ENCODE measurements at places on chromosomes 7 and 10. TPM values are rescaled to one million over a fixed set of nuclear protein-coding genes. Genes with fewer than 3 reads are reported as not detected.
A peak's percentile ranks its signal among the peaks of the same experiment; 100 is the strongest.

GNAT3 gene
- not detected for total RNA-seq

FGFBP3 gene
- 0.81 TPM for total RNA-seq

DNA sequence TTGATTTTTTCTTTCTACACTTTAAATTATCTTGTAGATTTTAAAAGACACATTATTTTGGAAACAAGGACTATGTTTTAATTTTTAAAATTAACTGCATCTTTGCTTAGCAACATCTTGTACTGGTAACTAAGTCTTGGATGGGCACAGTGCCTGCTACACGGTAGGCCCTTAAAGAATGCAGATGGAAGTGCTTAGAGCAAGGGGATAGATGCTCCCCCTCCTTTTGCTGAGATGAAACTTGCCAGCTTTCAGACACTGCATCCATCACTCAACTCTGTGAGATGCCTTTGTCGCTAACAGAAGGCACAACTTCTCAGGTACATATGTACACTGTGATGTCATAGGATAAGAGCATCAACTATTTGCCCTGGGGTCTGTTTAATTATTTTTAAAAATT is 103.9 kb downstream of the LRRC18 start:
- H3K36me3 ChIP-seq: no peaks in the 10 kb centered on the region
- H3K4me3 ChIP-seq: no peak overlapping the region
- no peak overlapping the region for H3K27ac ChIP-seq
- H3K27me3 ChIP-seq: no peaks in the 10 kb centered on the region
- DNase-seq: no peak

ACTR3C gene
- 20.1 TPM for total RNA-seq

NPSR1 gene
- total RNA-seq: not detected

GRCh38 chr10:11721806-11722205 is 20.4 kb upstream of the ECHDC3 start:
- no peak overlapping the region for H3K4me3 ChIP-seq
- no peaks in the 10 kb centered on the region for H3K4me1 ChIP-seq
- DNase-seq: no peak
- no peaks in the 10 kb centered on the region for H3K27me3 ChIP-seq

- no peak overlapping the region for H3K27ac ChIP-seq
- H3K4me1 ChIP-seq: peaks cover 9% of the 10 kb centered on the region
- H3K36me3 ChIP-seq: no peaks in the 10 kb centered on the region
- DNase-seq: peak; percentile 81
- no peak overlapping the region for H3K4me3 ChIP-seq
- peaks cover 7% of the 10 kb centered on the region for H3K27me3 ChIP-seq
Measured at GRCh38 chr7:152899548-152900109, 140.1 kb downstream of the ACTR3B start.

DNA sequence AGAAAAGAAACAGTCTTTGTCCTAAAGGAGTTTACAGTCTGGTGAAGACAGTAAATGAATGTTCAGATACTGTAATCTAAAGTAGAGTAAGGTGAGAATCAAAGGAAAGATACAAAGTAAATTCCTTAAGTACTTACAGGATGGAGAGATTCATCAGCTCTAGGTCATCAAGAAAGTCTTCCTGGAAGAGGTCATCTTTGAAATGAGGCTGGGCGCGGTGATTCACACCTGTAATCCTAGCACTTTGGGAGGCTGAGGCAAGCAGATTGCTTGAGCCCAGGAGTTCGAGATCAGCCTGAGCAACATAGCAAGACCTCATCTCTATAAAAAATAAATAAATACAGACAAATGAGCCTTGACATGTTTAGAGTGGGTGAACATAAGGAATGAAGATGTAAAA is 18.3 kb downstream of the FHIP2A start:
- H3K4me1 ChIP-seq: no peaks in the 10 kb centered on the region
- H3K36me3 ChIP-seq: peaks cover 97% of the 10 kb centered on the region
- no peak overlapping the region for H3K27ac ChIP-seq
- DNase-seq: no peak

DNA sequence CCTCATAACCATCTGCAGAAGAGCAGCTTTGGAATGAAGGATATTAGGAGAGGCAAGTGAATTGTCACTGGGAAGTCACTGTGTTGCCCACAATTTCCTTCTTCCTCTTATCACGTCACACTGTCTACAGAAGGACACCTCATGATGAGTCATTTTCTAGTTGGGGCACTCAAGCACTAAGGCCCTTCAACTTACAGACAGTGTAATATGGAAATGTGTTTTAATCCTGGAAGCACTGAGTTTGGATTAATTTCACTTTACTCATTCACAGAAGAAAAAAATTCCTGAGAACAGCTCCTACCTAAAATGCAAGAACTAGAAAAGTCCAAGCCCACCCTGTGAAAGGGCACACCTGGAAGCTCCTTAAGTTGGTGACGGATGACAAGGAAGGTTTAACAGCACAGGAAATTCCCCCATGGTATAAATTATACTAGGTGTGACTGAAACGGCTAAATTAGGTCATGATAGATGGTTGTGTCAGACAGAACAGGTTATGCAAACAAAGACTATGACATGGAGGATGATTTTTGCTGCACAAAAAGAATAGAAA is 56.6 kb downstream of the PARD3 start:
- H3K27me3 ChIP-seq: no peaks in the 10 kb centered on the region
- no peak overlapping the region for H3K27ac ChIP-seq
- H3K4me3 ChIP-seq: no peak overlapping the region

GRCh38 chr7:24755541-24756407 is 1.5 kb downstream of the GSDME start:
- H3K27ac ChIP-seq: no peak overlapping the region
- H3K4me3 ChIP-seq: no peak overlapping the region
- DNase-seq: no peak

GRCh38 chr10:94066411-94066810 is 72.7 kb downstream of the PLCE1 start:
- no peak for DNase-seq
- H3K4me1 ChIP-seq: no peaks in the 10 kb centered on the region
- H3K4me3 ChIP-seq: no peak overlapping the region
- no peaks in the 10 kb centered on the region for H3K27me3 ChIP-seq

GRCh38 chr7:149836434-149836833 is 1.7 kb upstream of the ZNF862 start:
- no peak for DNase-seq
- H3K4me1 ChIP-seq: peaks cover 6% of the 10 kb centered on the region
- no peak overlapping the region for H3K4me3 ChIP-seq
- H3K27ac ChIP-seq: no peak overlapping the region
- H3K27me3 ChIP-seq: no peaks in the 10 kb centered on the region
- H3K36me3 ChIP-seq: no peaks in the 10 kb centered on the region

- no peaks in the 10 kb centered on the region for H3K27me3 ChIP-seq
- no peak overlapping the region for H3K4me3 ChIP-seq
- no peak for DNase-seq
- H3K4me1 ChIP-seq: peaks cover 46% of the 10 kb centered on the region
Measured at GRCh38 chr10:132542086-132542775, 4.6 kb downstream of the INPP5A start.

DNA sequence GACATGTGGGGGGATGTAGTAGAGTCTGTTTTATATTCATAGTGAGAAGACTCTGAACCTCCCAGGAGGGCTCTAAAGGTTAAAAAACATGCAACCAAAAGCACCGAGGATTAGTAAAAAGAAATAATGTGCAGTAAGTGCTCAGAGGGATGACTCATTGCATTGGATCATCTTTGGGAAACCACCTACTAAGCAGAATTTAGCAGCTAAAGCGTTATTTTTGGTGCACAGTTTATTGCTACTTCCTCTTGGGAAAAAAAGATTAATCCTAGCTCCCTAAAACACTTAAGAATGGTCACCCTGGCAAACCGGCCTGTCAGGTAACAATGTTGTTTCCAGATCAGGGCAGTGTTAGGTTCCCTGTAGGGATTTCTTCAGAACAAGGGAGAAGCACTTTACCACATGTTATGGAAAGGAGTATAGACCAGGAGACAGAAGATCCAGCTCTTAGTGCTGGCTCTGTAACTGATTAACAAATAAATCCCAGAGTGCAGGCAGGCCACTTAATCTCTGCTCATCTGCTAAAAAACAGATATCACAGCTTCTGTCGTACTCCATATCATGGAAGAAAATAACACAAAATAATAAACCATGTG is 44.8 kb upstream of the FAM133B start:
- H3K4me1 ChIP-seq: peaks cover 25% of the 10 kb centered on the region
- DNase-seq: no peak
- H3K27ac ChIP-seq: peak overlapping the region; percentile 20
- H3K27me3 ChIP-seq: no peaks in the 10 kb centered on the region
- H3K36me3 ChIP-seq: no peaks in the 10 kb centered on the region
- H3K4me3 ChIP-seq: no peak overlapping the region

DNA sequence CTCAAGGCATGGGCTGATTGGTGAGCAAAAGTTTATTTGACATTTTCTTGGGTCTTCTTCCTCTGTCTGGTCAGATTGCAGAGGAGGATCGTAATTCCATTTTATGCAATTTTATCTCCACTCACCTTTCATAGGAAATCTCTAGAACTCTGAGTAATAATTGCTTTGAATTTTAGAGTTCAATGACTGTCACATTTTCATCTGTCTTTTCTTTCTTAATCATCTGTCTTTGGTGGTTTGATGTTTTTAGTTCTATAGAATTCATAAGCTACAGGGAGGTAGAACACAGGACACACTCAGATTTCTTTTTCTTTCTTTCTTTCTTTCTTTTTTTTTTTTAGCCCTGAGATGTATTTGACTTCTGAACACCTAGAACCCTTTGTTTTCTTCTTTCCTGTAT is 11.6 kb downstream of the GATA3 start:
- peaks cover 4% of the 10 kb centered on the region for H3K36me3 ChIP-seq
- no peak overlapping the region for H3K27ac ChIP-seq
- DNase-seq: no peak
- H3K4me3 ChIP-seq: no peak overlapping the region
- H3K27me3 ChIP-seq: peaks cover 30% of the 10 kb centered on the region
- H3K4me1 ChIP-seq: no peaks in the 10 kb centered on the region

DNA sequence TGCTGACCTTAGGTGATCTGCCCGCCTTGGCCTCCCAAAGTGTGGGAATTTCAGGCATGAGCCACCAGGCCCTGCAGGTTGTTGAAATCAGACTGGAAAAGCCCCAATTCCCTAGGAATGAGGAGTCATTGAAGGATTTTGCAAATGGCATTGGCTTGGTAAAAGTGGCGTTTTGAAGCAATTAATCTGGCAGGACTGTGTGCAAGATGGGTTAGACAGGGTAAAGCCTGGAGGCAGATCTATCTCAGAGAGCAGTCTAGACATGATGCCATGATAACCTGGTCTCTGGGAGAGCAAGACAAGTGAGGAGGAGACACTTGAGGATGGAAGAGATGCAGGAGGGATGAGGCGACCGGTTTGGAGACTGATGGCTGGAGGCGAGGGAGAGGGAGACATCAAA is 45.7 kb upstream of the UBE2H start:
- H3K4me3 ChIP-seq: no peak overlapping the region
- H3K27me3 ChIP-seq: no peaks in the 10 kb centered on the region
- no peaks in the 10 kb centered on the region for H3K4me1 ChIP-seq

OR6V1 gene
- not detected for total RNA-seq

All from upper lobe of right lung (tissue), 1 donor.